Activated T-helper 1 cell treated with anti-CD3 and anti-CD28 coated beads, Interleukin-2, amount 50 U/mL, for 16 hours (primary cell): ENCODE measurements at places on chromosomes 4 and X.

GRCh38 chrX:112078606-112079005 lies 4.0 kb downstream of the TRPC5 start:
- DNase-seq: no peak

GRCh38 chr4:166501941-166502382 lies 628.9 kb downstream of the TLL1 start:
- no peak for DNase-seq

GRCh38 chrX:7378406-7378805 lies 230.5 kb upstream of the PUDP start:
- DNase-seq: no peak

DNA sequence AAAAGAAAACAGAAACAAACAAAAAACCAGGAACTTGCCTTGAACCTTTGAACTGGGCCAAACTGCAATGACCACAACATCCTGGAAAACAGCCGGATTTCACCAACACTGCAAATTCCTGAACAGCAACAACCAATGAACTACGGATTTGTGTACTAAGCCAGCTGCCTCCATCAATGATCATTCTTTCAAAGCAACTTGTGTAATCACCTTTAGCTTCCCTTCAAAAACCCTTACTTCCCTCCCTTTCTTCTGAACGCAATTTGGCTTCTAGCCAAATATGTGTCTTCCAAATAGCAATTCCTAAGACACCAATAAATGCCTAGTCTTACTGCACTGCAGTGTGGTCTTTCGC lies 98.5 kb upstream of the FAM47C start:
- DNase-seq: no peak

DNA sequence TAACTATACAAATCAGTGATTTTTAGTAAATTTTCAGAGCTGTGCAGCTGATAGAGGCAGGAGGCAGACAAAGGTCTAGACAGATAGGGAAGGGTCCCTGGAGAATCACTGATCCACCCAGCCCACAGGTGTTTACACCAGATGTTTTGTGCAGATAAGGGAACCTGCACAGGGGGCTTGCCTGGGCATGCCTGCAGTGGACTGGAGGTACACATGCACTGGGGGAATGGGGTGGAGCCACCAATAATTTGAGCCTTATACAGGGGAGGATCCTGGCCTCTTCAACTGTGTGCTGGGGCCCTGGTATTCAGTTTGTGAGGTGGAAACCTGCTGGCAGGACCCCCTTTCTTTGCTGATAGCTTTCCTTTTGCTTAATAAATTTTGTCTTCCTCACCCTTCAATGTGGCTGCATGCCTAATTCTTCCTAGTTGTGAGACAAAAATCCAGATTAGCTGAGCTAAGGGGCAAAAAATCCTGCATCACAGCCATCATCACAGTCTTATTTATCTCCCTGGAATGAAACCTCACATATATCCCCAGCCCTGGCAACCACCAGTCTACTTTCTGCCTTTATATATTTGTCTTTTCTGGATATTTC lies 102.8 kb downstream of the KDM6A start:
- no peak for DNase-seq

GRCh38 chrX:76148753-76149152 lies 24.1 kb upstream of the PBDC1 start:
- no peak for DNase-seq

GRCh38 chr4:177803151-177803550 lies 360.9 kb upstream of the AGA start:
- no peak for DNase-seq

DNA sequence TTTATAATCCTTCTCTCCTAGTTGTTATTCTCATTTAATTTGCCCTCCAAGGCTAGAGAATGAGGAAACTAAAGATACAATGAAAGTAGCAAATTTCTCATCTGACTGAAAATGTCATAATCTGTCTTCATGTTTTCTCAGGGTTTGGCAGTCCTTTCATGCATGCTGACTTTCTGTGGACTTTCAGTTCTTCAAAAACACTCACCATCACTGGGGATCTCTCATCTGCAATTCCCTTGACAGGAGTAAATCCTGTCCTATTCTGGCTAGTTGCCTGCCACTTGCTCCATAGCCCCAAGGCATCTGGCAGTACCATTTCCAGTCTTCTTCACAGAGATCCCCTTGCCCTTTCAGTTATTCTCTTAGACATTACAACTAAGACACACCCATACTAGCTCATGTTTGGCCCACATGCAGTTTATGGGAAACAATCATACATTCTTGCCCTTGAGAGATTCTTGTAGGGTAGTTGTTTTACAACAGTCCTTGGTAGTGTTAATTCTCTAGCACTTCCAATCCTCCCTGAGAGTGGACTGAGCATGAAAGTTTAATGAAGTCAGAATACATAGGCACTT lies 449.7 kb upstream of the KLHL4 start:
- DNase-seq: no peak

DNA sequence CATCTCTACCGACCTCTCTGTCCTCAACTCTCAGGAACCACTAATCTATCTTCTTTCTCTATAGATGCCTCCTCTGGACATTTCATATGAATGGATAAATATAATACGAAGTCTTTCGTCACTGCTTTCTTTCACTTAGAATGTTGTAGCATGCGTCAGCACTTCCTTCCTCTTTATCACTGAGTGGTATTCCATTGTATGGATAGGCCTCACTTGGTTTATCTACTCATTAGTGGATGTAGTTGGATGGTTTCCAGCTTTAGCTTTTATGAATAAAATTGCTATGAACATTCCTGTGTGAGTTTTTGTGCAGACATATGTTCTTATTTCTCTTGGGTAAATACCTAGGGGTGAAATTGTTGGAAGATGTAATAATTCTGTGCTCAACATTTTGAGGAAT lies 528.2 kb upstream of the FAT1 start:
- no peak for DNase-seq

DNA sequence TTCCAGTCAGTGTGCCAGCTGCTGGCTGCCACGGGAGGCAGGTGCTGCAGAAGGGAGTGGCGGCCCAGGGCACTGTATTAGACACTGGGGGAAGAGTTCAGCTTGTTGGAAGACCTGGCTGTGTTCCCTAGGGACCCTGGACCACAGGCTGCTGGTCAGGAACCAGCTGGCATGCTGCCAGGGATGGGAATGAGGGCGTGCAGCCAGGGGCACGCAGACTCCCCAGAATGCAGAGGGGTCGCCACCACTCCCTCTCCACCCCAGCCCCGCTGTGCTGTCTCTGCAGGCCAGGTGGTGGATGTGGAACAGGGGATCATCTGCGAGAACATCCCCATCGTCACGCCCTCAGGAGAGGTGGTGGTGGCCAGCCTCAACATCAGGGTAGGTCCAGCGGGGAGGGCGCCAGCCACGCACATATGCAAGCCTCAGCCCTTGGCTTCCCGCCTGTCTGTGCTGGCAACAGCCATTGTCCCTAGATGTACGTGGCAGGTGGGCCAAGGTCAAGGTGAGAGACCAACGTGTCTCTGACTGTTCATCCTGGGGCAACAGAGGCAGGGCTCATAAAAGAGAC lies 12.3 kb downstream of the ABCD1 start:
- DNase-seq: no peak

GRCh38 chr4:14028862-14029261 lies 401.3 kb upstream of the BOD1L1 start:
- DNase-seq: no peak

GRCh38 chrX:120731386-120731785 lies 101.5 kb upstream of the C1GALT1C1 start:
- DNase-seq: no peak

- DNase-seq: no peak
Observed at GRCh38 chr4:33411182-33411581, 2691.0 kb downstream of the PCDH7 start.

GRCh38 chr4:61841714-61842113 lies 641.6 kb downstream of the ADGRL3 start:
- no peak for DNase-seq

DNA sequence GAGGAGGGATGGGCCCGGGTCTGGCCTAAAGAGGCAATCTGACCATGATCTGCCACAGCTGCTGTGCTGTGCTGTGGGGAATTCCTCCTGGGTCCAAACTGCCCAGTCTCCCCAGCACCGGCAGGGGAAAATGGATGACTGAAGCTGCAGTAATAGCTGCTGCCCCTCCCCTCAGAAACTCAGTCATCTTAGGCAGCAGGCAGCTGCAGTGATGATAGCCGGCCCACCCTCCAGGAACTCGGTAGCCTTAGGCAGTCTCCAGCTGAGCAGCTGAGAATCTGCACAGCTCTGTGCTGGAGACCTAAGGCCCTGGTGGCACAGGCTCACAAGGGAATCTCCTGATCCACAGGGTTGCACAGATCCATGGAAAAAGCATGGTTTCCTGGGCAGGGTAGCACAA lies 113.4 kb upstream of the USP38 start:
- DNase-seq: no peak

DNA sequence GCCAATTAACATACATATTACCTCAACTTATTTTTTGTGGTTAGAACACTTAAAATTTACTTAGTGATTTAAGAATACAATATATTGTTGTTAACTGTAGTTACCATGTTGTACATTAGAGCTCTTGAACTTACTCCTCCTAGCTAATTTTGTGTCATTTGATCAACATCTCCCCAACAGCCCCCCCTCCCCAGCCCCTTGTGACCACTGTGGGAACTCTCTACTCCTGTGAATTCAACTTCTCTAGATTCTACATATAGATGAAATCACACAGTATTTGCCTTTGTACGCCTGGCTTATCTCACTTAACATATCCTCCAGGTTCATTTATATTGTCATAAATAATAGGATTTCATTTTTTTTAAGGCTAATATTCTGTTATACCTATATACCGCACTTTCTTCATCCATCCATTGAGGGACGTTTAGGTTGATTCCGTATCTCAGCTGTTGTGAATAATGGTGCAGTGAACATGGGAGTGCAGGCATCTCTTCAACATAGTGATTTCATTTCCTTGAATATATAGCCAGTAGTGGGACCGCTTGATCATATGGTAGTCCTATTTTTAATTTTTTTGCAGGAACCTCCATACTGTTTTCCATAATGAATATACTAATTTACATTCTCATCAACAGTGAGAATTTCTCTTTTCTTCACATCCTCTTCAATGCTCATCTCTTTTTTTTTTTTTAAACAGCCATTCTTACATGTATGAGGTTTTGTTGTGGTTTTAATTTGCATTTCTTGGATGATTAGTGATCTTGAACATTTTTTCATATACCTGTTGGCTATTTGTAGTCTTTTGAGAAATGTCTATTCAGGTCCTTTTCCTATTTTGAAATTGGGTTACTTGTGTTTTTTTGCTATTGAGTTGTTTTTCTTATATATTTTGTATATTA lies 66.8 kb downstream of the RAPGEF2 start:
- DNase-seq: no peak

GRCh38 chrX:112913807-112914206 lies 73.2 kb upstream of the AMOT start:
- DNase-seq: no peak

- DNase-seq: no peak
Observed at GRCh38 chr4:7429601-7430078, 5.1 kb downstream of the PSAPL1 start.

DNA sequence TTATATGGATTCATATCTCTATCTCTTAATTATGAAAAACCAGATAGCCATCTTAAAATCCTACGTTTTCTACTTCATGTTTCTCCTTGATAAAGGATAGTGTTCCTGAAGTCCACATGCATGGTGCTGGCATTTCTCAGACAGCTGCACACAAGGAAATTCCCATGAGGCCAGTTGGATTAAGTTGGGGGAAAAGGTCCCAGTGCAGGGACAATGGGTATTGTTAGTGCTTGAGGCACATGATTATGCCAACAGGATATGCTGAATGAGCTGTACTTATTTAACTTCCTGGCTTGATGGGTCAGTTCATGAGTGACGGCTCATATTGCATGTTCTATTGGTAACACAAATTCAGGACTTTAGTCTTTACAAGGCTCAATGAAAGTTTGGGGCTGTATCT lies 913.9 kb upstream of the NDST4 start:
- no peak for DNase-seq

DNA sequence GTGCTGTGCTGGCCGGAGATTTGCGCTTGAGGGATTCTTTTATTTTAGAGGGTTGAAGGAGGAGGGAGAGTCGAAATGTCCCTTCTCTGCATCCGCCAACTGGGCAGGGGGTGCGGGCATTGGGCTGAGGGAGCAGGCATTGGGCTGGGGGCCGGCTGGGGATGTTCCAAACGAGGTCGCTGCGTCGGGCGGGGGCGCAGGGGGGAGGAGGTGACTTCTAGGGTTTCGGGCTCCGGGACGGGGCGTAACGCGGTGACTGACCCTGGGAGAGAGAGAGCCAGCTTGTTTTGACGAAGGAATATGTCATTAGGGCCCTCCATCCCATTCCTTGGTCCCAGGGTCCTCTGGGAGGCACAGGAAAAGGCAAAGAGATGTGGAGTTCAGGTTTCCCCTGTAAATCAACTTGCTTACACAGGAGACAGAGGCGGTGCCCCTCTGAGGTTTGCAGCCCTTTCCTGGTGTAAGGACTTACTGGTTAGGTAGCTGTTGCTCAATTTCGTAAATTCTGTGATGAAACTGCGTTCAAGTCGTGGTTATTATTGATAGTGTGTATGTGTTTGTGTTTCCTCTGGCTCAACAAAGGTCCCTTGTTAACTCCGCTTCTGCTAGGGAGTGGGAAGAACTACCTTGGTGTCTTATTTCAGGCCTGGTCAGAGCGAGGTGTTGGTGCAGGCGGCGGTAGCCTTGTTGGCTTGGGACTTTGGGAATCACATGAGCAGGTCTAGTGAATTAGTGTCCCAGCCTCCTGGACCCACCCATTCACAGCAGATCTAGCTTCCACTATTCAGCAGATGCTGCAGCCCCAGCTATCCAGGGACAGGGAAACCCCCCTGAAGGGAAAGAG lies 716 bp downstream of the FHIP1A start:
- DNase-seq: no peak

DNA sequence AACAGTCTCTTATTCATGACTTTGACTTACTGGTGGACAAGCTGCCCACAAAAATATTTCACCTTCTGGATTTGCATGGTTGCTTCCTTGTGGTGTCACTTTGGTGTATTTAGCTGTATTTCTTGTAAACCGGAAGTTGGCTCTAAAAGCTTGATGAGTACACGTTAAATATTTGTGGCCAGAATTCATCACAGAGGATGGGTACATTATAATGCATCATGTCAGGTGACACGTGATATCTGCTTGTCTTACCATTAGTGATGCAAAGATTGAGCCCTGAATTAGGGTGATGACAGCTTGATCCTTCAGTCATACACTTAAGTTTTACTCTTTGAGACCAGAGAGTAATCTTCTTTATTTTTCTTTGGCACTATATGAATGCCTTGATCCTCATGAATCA lies 188.3 kb upstream of the RPS6KA3 start:
- DNase-seq: no peak

GRCh38 chr4:32824336-32824735 lies 2104.2 kb downstream of the PCDH7 start:
- DNase-seq: no peak

- DNase-seq: no peak
Observed at GRCh38 chr4:101356928-101357327, 9.6 kb upstream of the PPP3CA start.

DNA sequence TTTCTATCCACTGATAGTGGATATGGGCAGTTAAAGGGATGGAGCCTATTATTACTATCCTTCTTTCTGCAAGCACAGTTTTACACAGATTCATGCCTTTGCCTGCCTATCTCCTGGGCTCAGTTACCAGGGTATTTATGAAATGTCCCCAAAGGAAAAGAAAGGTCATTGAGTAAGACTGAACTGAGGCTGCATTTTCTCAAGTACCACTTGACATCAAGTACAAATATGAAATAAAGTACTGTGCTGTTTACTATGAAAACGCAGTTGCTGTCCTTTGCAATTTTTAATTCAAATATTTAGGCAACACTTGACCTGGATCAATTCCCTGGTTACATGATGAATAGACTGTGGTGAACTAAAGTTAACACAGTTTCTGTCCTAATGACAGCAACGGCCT lies 23.5 kb upstream of the SPANXN4 start:
- no peak for DNase-seq

GRCh38 chrX:106718709-106719108 lies 7.8 kb upstream of the RNF128 start:
- DNase-seq: no peak
